ENCODE measurements at places on chromosomes 11 and 22.

GRCh38 chr11:68796801-68797200, 44.9 kb downstream of the CPT1A start:
- no peak for DNase-seq

GRCh38 chr11:65187971-65188461, 6.3 kb downstream of the CAPN1 start:
- DNase-seq: no peak

DNA sequence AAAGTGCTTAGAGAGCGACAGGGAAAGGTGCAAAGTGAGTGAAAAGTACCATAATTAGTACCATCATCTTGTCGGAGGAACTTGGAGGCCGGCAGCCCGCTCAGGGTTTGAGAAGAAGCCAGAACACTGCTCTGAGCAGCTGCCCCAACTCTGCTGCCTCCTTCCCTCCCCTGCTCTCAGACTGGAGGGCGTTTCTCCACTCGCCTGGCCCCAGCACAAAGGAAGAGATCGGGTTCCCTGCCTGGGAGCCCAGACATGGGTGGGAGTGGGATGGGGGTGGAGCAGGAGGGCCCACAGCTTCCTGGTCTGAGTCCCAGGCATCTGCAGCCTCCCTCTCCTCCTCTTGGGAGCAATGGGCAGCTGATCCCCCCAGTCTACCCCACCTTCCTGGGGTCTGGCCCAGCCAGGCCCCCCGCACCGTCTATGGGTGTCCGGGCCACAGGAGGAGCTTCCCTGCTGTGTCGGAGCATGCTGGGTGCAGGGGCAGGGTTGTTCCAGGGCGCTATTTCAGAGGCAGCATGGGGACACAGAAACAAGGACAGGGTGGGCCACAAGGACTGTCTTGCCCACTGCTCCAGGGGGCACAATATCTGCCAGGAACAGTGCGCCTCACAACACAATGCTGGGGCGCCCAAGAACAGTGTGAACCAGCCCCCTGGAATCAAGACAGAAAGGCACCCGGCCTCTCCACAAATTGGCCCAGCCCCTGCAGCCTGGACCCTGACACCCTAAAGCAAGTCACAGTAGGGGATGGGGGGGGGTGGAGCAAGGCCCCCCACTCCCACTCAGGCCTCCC, 4.8 kb downstream of the LIF start:
- no peak for DNase-seq

- DNase-seq: no peak
Measured at GRCh38 chr11:373716-374551, 4.6 kb downstream of the B4GALNT4 start.

GRCh38 chr11:46659908-46660307, 40.5 kb downstream of the ARHGAP1 start:
- no peak for DNase-seq

DNA sequence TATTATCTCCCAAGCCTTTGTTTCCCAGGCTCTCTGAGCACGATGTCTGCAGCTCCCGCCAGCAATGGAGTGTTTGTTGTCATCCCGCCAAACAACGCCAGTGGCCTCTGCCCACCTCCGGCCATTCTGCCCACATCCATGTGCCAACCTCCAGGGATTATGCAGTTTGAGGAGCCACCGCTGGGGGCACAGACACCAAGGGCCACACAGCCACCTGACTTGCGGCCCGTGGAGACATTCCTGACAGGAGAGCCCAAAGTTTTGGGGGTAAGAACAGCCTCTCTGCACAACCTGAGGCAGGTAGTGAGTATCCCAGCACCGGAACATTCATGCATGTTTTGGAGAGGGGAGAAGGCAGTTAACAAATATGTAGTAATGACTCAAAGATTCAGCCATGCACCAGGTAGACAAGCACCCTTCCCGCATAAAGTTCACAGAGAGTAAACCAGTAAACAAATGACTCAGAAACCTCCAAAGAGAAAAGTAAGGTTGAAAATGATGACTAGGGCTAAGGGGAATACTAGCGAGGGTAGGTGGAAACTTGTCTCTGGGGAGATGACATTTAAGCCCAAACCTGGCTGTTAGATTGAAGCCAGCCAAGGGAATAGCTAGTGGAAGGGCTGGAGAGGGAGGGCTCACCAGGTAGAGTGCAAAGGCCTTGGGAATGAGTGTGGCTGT, 7.2 kb downstream of the MS4A15 start:
- DNase-seq: no peak

GRCh38 chr11:93766504-93766903, 17.6 kb upstream of the MED17 start:
- DNase-seq: no peak

- DNase-seq: no peak
Measured at GRCh38 chr11:3381794-3382193, 2.8 kb upstream of the ZNF195 start.
